ENCODE measurements at places on chromosomes 1 and 21.

GRCh38 chr1:66770694-66771093, 18.4 kb downstream of the DYNLT5 start:
- DNase-seq: no peak

GRCh38 chr1:33819913-33820311, 44.0 kb upstream of the HMGB4 start:
- no peak for DNase-seq

- no peak for DNase-seq
These were observed 84.8 kb upstream of the GNG4 start for GRCh38 chr1:235734335-235734734.

- DNase-seq: no peak
These were observed 4.3 kb upstream of the CSF1 start for GRCh38 chr1:109906160-109906838.

DNA sequence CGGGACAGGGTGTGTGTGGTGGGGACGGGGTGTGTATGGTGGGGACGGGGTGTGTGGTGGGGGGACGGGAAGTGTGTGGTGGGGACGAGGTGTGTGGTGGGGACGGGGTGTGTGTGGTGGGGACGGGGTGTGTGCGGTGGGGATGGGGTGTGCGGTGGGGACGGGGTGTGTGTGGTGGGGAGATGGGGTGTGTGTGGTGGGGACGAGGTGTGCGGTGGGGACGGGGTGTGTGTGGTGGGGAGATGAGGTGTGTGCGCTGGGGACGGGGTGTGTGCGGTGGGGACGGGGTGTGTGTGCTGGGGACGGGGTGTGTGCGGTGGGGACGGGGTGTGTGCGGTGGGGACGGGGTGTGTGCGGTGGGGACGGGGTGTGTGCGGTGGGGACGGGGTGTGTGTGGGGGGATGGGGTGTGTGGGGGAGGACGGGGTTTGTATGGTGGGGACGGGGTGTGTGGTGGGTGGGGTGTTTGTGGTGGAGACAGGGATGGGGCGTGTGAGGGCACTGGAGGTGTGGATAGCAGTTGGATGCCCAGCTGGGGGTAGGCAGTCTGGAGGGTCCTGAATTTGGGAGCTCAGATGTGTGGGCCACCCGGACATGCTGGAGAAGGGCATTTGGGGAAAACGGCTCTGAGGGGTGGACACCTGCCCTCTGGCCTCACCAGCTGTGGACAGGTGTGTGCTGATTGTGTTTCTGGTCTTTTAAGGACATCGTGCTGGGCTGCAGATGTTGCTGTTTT, 16.9 kb downstream of the IBA57 start:
- DNase-seq: no peak

- peak; percentile 84 for DNase-seq
These were observed 13.7 kb downstream of the DHRS3 start for GRCh38 chr1:12604114-12604874.

- DNase-seq: peak; percentile 78
These were observed 12.8 kb upstream of the IFI44L start for GRCh38 chr1:78607334-78607927.

- no peak for DNase-seq
These were observed 416.6 kb downstream of the RWDD3 start for GRCh38 chr1:95650631-95651030.

DNA sequence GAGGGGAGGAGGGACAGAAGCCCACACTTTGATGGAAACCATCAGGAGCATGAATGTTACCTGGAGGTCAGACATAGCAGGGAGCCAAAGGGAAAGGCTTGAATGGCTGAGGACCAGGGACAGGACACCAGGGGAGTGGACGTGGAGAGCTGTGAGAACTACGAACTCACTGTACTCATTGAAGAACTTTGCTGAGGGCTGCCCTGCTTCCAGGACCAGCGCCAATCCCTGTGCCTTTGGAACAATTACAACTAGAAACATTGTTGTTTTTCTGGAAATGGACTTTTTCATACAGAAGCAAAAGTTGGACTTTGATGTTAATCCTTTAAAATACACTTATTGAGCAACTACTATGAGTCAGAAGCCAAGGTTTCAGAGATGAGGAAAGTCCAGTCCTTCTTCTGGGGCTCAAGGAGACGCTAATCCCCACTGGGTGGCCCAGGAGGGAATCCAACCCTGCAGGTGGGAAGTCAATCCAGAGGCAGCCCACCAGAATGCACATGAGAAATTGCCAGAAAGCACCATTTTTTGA, 12.9 kb downstream of the TSPAN2 start:
- peak; percentile 58 for DNase-seq

DNA sequence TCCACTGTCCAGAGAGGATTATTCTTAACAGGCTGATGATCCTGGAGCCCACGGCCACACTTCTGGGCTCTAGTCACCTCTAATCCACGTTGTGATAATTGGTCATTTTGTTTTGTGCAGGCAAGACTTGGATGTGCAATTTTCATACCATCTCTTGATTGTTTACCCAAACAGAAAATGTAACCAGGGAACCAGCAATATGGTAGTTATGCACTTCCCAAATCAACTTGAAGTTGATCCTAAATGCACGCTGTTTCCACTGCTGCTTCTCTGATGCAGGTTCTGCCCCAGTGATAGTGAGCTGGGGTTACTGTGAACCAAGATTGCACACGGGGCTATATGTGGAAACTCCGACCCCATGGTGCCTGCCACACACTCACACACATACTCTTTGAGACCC, 14.7 kb upstream of the KCNJ15 start:
- DNase-seq: no peak

DNA sequence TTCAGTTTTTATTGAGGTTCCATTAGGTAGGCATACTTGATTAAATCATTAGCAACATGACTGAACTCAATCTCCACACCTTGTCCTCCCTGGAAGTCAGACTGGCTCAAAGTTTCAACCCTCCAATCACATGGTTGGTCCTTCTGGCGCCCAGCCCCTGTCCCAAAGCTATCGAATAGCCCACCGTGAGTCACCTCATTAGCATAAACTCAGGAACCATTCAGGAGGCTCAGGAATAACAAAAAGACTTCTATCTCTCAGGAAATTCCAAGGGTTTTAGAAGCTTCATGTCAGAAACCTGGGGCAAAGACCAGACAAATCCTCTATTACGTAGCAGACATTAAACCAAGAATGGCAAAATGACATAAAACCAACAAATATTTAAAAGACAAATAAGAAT, 78.6 kb downstream of the RGS2 start:
- no peak for DNase-seq

DNA sequence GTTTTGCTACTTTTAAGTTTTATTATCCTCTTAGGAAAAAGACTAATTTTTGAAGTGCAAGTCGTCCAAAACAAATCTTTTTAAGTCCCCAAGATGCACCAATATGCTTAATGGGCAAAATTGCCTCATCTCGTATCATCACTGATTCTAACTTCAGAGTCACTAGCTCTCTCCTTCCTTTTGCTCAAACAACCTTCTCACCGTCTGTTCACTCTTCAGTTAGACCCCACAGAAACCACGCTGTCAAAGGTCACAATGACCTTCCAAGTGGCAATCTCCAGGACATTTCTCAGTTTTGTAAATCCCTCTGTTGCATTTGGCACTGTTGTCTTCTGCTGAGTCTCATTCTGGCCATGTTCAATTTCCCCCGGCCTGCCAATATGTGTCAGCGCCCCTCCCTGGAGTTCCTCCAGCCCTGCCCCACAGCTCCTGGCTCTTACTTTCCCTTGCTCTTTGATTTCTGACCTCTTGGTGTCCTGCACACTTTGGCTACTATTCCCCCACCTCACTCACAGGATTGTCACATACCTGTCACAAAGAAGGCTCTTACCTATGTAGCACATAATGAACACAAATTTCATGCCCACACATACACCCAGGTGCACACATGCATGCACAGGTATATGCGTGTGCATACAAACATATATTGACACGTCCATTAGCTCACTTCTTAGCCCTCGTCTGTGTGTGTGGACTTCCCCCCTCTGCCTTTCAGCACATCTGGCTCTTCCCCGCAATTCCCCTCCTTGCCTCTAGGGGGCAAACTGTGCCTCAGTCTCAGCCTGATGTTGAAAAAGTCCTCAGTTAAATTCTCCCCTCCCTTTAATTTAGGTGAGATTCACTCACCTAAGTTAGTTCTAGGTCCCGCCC, 354.0 kb upstream of the DUSP10 start:
- no peak for DNase-seq

DNA sequence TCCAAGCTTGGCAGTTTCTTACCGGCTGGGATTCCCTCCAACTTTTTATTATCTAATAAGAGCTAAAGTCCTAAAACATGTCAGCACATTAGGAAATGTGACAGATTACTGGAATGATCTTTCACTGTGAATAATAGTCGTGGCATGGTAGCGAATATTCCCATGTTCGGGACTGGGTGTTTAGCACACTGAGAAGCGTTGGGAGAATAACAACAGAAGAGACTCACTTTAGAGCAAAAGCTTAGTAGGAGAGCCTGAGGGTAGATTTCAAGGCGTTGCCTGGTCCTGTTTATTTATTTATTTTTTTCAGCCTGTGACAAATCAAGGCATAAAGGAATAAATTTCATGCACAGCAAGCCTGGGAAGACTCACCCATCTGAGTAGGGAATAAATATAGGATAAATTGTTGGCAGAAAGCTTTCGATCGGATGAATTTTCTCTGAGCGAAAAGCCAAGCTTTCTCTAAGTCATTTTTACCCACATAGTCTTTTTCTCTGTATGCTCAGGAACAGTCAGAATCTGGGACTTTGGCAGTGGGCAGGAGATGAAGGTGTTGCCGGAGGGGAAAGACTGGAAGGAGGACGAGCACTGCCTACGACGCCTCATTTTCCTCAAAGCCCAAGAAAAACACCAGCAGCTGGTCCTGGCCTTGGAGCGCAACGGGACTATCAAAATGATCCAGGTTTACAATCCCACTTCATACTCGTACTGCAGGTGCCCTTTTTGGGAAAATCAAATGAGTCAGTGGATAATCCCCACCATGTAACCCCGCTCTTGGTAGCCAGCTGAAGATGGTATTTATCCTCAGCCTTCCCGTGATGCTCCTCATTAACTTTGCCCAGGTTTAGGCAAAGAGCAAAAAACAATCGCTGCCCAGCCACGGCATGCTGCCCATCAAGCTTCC, 97.2 kb downstream of the WDR64 start:
- DNase-seq: peak; percentile 25

DNA sequence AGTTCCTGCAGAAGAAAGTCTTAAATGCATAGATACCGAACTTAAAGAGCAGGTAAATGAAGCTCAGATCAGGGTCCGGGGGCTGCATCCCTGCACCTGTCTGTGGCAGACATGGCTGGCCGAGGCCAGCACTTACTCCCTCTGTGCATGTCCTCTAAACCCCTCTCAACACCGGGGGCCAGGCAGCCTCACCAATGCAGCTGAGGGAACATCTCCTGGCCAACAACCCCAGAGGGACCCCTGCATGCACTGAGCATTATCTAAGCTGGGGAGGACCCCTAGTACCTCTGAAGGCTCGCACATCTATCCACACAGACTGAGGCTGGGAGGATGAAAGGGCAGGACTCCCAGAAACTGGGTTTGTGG, 18.4 kb downstream of the TTC34 start:
- DNase-seq: no peak

GRCh38 chr1:61491497-61491896, 233.4 kb downstream of the TM2D1 start:
- DNase-seq: peak; percentile 59

- peak; percentile 92 for DNase-seq
These were observed 8.7 kb upstream of the CD34 start for GRCh38 chr1:207919523-207920170.

DNA sequence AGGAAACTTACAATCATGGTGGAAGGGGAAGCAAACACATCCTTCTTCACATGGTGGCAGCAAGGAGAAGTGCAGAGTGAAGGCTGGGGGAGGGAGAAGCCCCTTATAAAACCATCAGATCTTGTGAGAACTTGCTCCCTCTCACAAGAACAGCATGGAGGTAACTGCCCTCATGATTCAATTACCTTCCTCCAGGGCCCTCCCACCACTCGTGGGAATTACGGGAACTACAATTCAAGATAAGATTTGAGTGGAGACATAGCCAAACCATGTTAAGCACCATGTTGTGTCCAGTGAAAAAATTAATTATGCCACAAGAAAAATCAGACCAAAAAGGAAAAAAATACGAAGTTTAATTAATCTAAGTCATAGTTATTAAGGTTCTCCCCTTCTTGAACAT, 109.5 kb downstream of the CLDN17 start:
- DNase-seq: no peak
